ENCODE measurements at places on chromosomes 5 and 9.

DNA sequence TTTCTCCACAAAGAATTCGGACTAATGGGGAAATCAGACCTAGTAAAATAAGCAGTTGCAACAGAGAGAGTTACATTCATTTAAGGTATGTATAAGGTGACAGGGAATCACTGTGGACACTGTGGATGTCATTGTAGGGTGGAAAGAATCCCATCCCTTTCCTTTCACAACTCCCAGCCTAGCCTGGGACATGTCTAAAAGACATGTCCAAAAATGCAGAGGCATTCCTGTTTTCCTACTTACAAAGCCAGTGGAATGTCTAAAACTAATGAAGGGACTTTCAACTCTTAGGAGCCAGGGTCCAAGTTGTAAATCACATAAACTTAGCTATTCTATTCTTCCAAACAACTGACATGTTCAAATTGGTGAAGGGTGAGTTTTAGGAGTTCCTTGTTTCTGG, 511.0 kb downstream of the PRELID2 start:
- no peak for DNase-seq

DNA sequence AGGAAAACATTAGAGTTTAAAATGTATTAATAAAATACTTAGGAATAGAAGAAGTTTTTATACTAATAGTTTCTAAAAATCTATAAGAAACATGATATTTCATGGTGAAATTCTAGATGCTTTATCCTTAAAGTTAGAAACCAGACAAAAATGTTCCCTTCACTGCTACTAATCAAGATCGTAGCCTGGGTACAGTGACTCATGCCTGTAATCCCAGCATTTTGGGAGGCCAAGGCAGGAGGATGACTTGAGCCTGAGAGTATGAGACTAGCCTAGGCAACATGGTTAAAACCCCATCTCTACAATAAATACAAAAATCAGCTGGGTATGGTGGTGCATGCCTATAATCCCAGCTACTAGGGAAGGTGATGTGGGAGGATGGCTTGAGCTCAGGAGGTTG, 30.4 kb upstream of the KLF9 start:
- DNase-seq: no peak

DNA sequence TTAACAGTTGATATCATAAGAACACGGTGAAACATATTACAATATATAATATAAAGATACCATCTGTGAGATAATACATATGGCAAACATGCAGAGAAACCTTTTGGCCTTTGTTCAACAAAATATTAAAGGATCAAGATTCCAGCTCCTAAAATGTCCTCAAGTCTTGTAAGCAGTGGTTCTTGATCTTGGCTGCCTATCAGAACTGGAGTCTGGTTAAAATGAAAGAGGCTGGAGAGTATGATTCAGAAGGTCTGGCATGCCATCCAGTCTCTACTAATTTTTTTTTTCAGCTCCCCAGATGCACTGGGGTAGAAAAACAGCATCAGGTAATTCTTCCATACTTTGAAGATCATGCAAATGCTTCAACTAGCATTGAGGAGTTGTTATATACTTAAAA, 83.2 kb downstream of the TNC start:
- DNase-seq: no peak

DNA sequence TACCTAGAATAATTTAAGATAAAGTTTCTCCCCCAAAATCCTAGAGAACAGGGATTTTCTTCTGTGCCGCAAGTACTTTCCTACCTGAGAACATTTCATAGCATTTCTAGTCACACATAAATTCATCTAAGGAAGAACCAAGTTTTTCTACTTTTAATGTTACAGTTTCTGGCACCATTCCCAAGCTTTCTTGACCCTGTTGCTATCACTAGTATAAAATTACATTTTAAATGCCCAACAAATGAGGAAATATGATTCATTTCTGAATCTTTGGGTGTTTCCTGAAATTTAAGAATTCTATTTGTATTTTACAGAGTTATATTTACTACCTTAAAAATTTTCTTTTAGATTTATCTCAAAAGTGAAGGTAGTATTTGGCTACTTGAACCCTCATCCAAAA, 137.8 kb downstream of the LPAR1 start:
- DNase-seq: no peak

DNA sequence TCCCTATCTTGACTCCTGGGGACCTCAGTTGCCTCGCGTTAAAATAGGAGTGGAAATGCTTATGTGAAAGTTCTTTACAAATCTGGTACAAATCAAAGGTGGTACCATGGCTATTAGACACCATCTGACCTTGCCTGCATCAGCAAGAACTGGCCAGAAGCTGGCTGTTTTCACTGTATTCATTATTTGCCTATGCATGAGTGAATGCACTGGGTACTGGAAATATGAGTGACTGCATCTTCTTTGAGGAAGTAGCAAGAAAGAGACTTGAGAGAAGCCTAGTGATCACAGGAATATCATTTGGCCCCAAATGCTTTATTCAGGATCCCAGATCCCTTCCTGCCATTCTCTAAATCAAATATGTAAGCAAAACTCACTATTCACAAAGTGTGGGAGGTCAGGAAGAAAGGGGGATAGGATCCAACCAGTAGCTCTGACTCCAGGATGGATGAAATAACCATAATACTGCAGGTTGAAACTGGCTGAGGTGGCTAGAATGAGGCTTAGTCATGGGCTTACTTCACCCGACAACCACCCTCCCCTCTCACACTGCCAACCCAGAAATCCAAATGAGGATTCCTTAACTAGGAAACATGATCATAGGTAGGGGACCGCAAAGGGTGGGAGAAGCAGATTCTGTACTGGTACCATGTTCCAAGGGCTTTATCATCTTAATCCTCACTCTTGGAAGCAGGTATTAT, 56.7 kb downstream of the FAM114A2 start:
- DNase-seq: no peak

GRCh38 chr5:38650540-38650939, 94.1 kb upstream of the LIFR start:
- no peak for DNase-seq

GRCh38 chr5:180128671-180129261, 57.2 kb upstream of the RNF130 start:
- DNase-seq: no peak

DNA sequence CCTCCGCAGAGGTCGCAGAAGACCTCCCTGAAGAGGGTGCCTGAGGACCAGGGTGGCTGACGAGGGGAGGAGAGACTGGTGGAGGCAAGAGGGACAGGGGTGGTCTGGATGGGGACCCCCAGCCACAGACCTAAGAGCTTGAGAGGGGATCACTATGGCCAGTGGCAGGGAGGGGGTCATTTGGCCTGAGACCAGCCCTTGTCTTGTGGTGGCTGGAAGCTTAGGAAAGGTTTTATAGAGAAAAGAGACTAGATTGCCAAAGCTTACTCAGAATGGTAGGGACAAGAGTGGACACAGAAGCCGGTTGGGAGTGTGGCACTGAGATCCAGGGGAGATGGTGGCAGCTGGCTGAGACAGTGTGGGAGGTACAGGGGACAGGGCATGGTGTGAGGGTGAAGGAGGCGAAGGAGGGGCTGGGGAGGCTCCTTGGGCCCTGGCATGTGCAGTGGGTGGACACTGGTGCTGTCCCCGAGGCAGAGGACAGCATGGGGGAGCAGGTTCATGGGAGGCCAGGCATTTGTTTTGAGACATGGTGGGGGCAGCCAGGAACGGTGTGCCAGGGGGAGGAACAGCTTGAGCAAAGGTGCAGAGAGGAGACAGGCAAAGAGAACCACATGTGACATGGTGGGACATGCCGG, 123.0 kb downstream of the C9orf50 start:
- DNase-seq: no peak

DNA sequence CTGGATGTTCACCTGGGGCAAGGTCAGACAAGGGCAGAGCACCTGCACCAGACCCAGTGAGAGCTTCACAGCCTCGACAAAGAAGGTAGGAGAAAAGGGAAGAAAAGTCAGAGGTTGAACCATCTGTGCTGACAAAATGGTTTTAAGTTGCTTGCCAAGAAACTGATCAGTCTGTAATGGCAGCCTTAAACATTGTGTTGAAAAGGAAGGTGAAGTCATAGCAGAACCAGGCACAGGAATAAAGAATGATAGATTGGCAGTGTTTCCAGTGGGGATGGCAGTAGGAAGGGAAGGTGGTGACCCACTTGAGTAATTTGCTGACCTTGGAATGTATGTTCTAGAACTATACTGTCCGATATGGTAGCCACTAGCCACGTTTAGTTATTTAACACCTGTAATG, 34.2 kb downstream of the HTR4 start:
- DNase-seq: no peak

DNA sequence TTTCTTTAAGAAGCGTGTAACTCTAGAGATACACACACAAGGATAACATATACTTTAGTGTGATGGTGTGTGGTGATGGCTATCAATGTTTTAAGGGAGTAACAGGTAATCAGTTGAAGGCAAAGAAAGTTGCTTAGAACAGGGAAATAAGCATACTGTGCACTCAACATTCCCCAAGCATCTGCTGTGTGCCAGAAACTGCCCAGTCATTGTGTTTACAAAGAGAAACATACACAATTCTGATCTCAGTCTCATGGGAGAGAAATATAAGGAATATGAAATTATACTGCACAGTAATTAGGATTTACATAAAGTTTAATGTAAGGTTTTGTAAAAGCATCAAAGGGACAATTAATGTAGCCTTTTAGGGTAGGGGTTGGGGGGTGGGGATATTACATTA, 224.1 kb upstream of the TYRP1 start:
- DNase-seq: no peak

All from neural crest cell (in vitro differentiated cells).